ENCODE measurements at places on chromosomes 2 and 18.

DNA sequence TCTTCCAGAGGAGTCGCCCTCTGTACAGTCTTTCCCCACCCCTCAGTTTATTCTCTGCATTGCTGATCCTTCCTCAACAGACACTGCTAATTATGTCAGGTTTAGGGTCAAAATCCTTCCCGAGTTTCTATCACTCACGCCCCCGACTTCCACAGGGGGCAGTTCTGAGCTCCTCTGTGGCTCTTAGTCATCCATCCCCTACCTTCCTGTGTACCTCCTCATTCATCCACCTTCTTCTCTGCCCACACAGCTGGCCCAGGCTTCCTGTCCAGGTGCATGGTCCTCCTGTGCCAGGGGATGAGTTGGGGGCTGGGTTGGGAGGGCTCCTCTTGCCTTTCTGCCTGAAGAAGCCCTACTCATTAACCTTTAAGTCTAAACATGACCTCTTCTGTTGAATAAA is 202.9 kb downstream of the ARL4C start:
- DNase-seq = no peak

DNA sequence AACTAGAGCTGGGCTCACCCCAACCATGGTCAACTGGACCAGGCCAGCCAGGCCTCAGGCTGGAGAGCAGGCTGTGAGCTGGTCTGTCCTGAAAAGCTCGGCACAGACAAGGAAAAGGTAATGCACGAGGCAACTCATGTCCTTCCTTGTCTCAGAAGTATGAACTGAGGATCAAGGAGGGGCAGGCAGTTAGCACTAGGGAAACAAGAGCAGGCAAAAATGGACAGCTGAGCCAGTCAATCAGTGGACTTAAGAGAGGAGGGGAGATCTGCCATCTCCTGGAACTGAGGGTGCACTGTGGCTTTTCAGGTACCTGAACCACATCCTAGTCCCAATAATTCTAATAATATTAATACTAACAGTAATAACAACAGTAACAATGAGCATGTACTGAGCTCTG is 20.6 kb upstream of the WIPF1 start:
- no peak for DNase-seq

GRCh38 chr2:45505138-45505537 is 105.9 kb downstream of the SRBD1 start:
- no peak for DNase-seq

DNA sequence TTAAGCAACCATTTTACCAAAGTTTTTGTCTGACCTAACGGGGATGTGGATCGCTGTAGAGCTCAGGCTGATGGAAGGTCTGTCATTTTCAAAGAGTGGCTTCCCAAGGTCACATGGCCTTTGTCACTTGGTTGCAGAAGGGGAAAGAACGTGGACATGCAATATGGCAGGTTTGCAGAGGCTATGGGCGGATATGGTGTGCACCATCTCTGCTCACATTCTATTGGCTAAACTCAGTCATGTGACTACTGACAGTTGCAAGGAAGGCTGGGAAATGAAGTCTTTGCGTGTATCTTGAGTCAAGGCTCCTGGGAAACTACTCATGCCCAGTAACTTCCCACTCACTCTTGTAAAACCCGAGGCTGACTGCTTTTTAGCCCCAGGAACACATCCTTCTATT is 96.8 kb downstream of the ST6GAL2 start:
- DNase-seq = no peak

DNA sequence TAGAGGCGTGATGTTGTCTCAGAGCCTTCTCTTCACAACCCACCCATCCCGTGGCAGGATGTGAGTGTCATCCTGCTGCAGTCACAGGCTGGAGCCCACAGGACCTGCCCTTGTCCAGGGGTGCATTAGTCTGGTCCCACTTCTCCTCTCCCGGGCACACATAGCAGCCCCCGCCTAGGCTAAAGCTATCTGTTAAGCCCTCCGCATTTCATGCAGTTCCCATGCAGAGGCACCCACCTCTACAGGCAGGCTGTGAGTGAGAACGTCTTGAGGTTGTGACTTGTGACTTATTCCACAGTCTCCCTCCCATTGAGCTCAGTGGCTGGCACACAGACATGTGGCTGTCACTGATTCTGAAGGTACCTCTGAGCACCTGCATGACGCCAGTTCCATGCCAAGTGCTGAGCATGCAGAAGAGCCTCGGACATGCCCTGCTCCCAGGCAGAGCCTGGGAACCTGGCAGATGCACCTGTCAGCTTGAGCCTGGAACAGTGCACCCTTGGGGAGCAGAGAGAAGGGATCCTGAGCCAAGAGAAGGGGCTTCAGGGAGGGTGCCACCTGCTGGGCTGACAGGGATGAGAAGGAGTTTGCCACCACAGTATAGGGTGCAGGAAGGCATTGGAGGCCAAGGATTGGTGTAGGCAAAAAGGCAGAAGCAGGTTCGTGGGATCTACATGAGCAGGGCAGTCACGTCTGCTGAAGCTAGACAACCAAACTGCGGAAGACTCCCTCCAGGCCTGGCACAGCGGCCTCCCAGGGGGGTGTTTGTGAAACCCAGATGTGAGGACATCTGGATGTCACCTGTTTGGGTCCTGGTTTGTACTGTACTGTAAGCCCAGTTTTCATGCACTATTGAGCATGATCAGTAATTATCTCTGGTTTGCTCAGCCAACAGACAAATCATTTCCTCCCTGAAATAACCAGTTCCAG is 213.6 kb downstream of the GLI2 start:
- no peak for DNase-seq

DNA sequence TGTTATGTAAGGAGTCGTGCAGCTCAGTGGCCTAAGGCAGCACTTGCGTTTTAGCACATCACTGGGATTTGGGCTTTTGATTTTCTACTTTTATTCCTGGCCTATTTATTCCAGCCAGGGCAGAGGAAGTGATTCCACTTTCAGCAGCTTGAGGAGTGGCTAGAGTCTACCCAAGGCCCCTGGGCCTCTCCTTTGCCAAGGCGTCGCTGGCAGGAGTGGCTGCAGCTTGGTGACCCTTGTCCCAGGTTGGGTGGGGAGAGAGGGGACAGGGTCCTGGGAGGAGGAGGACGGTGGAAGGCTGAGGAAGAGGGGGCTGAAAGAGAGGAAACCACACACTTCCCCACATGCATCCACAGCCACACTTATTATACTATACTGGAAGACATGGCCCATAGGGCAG is 94.1 kb upstream of the SMAD7 start:
- no peak for DNase-seq

DNA sequence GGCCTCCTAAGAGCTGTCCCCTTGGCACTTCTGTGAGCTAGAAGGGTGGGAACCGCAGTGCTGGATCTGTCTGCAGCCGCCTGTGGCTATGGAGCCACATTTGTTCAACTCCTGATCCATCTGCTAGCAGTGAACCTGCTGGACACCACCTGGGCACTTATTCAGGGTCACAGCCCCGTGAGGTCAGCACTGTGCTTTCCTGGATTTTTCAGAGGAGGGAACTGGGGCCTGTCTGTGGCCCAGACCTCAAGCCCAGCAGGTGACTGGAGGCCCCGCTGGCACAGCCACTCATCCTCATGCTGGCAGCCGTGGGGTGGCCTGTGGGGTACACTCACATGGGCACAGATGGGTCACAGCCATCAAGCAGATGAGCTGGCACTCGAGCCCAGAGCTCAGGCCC is 155.3 kb downstream of the TFCP2L1 start:
- DNase-seq = no peak

GRCh38 chr2:39731546-39731945 is 47.5 kb downstream of the THUMPD2 start:
- no peak for DNase-seq

- no peak for DNase-seq
These were observed 41.8 kb upstream of the COPS8 start for GRCh38 chr2:237043866-237044265.

- no peak for DNase-seq
These were observed 45.5 kb downstream of the OSR1 start for GRCh38 chr2:19312949-19313348.

DNA sequence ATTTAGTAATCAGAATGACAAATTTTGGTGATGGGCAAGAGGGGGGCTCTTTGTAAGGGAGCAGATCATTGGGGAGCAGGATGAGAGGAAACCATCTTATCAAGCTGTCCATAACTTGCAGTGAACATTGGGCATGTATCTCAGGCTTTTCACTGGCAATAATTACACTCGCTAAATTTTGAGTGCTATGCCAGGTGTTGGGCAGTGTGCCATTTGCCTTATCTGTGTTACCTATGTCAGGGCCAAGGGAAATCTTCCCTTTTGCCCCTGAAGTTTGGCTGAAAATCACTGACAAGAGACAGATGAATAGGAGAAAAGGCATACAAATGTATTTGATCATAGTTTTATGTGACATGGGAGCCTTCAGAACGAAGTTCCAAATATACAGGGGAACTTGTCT is 39.0 kb downstream of the NOSTRIN start:
- no peak for DNase-seq

- no peak for DNase-seq
These were observed 251.3 kb downstream of the DLGAP1 start for GRCh38 chr18:4203568-4204437.

DNA sequence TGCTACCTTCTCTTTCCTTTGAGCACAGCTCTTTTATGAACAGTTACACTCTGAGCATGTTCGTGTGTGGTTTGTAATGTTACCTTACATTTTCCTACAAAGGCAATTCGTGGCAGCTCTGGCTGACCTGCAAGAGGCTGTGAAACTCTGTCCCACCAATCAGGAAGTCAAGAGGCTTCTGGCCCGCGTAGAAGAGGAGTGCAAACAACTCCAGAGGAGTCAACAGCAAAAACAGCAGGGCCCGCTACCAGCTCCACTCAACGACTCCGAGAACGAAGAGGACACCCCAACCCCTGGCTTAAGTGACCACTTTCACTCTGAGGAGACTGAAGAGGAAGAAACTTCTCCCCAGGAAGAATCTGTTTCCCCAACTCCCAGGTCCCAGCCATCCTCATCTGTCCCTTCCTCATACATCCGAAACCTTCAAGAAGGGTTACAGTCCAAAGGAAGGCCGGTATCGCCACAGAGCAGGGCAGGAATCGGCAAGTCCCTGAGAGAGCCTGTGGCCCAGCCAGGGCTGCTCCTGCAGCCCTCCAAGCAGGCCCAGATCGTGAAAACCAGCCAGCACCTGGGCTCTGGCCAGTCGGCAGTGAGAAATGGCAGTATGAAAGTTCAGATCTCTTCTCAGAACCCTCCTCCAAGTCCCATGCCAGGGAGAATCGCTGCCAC is 56.9 kb downstream of the WDSUB1 start:
- DNase-seq = no peak

- DNase-seq = no peak
These were observed 78.2 kb downstream of the SH3RF3 start for GRCh38 chr2:109207176-109207575.

GRCh38 chr2:197571627-197572271 is 55.9 kb downstream of the MOB4 start:
- DNase-seq = no peak

DNA sequence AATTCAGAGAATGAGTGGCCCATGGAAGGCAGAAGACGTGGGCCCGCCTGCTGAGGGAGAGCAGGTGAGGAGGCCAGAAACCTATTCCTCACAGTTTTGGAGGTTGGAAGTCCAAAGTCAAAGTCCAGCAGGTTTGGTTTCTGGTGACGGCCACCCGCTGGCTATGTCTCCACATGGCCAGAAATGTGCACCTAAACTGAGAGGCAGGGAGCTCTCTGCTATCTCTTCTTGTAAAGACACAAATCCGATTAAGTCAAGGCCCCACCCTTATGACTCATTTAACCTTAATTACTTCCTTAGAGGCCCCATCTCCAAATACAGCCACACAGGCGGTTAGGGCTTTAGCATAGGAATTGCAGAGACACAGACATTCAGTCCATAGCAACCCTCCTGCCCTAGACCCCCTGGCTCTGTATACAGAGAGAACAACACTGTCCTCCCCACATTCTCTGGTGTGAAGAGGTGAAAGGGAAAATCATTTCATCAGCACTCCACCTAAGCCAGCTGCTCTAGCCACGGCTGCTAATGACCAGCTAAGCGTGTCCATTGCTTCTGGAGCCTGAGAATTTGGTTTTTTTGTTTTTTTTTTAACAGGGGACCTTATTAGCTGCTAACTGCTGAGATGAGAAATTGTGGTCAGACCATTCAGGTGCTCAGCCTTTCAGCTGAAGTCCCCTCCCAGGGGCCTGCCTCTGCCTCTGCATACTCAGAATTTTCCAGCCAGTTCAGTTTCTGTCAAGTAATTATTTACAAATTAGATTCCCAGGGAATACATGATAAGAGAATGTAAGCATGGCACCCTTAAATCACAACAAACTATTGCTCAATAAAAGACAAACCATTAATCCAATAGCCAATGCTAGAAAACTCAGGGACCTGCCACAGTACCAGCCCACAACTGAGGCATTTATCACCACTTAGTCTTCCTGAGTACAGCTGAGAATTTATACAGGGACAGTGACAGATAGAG is 368.7 kb upstream of the ID2 start:
- DNase-seq = no peak

- DNase-seq = no peak
These were observed 137.7 kb upstream of the PXDN start for GRCh38 chr2:1881998-1882397.

- DNase-seq = no peak
These were observed 175.7 kb upstream of the RND3 start for GRCh38 chr2:150663143-150663542.

DNA sequence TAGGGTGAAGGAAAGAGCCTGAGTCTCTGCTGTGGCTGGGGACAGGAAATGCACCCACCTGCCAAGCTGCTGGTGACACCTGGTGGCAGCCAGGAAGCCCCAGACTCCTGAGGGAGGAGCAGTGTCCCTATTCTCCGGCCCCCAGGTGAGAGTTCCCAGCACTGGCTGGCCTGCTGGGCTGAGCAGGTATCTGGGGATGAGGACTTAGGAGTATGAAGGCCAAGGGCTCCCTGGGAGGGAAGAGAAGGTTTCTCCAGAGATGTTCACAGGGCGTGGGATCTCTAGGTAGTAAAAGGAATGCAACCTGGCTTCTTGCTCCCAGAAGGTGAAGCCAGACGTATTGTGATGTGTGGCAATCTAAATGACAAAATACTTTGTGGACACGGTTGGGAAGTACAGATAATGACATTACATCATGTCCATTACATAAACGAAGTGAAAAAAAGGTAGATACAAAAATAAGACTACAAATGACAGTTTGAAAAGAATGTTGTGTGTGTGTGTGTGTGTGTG is 75.8 kb upstream of the SLC1A4 start:
- no peak for DNase-seq

GRCh38 chr18:21489119-21489750 is 111.3 kb downstream of the ESCO1 start:
- DNase-seq = no peak

- DNase-seq = peak; percentile 70
These were observed 69.4 kb upstream of the REV1 start for GRCh38 chr2:99559075-99559662.

DNA sequence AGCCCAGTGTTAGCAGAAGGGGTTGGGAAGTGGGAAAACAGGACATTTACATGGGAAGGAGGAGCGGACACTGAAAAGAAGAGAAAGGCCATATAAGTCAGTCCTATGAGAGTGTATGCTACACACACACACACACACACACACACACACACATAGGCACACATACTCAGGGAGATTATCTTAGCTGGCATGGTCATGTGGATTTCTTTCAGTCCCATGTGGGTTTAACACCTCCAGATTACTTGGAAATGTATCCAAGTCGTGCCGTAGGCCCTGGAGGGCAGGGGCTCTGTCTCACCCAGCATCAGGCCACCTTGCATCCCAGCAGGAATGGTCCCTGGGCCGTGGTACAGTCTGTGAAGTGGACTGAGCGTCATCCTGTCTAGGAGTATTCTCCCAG is 113.3 kb upstream of the CAPN13 start:
- DNase-seq = no peak

Measured in activated CD4-positive, CD25-positive, alpha-beta regulatory T cell (primary cell).